Mucosa of descending colon (tissue), 3 donors: ENCODE measurements at places on chromosomes 7 and 10.

- no peak for DNase-seq
Measured at GRCh38 chr7:107951172-107951787, 51.7 kb downstream of the LAMB1 start.

DNA sequence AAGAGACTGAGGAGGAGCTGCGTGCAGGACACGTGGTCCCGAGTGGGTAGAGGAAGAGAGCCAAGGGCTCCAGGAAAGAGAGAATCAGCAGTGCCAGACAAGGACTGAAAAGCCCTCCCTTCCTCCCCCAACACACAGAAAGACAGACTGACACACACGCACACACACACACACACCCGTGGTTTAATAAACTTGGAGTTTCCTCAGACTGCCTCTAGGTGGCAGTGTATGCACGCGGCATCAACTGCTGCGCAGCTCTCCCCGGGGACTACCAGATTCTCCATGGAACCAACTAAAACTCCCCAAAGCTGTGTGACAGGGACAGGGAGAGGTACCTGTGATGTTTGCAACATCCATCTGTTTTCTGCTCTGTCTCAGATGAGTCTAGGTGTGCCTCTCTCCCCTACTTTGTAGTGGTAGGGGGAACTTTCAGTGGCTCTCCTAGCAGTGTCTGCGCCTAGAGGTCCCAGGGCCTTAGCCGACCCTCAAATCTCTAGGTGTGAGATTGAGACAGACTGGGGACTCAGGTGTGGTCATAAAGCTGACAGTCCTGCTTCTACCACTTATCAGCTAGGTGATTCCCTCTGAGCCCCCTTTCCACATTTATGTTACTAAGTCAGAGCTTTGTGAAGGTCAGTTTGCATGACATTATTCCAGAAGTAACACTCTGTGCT is 9.3 kb upstream of the TSPAN14 start:
- peak; percentile 68 for DNase-seq

DNA sequence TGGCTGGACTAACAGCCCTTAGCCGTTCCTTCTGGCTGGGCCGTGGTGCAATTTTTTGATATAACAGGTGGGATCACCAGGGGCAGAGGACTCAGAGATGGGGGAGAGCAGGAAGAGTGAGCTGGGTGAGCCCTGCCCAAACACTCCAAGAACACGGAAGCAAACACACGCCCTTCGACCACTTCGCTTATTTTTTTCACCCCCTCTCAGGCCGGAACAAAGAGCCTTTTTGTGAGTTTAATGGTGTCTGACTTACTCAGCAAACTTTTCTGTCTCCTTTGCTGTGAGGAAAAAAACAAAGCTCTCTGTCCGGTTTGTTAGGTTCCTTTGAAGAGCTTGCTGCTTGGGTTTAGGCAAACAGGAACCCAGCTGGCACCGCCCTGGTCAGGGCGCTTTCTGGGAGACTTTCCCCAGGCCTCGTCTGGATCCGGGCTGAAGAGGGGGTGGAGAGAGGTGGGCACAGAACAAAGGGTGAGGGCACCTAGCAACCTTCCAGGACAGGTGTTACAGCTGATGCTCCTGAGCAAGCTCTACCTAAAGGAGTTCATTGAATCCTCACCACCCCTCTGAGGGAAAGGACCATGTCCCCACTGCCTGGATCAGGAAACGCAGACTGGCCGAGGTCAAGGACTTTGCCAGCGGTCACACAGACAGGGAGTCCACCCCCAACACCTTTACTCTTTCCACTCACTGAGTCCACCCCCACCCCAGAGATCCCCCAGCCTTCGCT is 23.3 kb downstream of the CALML3 start:
- DNase-seq, result peak; percentile 67

DNA sequence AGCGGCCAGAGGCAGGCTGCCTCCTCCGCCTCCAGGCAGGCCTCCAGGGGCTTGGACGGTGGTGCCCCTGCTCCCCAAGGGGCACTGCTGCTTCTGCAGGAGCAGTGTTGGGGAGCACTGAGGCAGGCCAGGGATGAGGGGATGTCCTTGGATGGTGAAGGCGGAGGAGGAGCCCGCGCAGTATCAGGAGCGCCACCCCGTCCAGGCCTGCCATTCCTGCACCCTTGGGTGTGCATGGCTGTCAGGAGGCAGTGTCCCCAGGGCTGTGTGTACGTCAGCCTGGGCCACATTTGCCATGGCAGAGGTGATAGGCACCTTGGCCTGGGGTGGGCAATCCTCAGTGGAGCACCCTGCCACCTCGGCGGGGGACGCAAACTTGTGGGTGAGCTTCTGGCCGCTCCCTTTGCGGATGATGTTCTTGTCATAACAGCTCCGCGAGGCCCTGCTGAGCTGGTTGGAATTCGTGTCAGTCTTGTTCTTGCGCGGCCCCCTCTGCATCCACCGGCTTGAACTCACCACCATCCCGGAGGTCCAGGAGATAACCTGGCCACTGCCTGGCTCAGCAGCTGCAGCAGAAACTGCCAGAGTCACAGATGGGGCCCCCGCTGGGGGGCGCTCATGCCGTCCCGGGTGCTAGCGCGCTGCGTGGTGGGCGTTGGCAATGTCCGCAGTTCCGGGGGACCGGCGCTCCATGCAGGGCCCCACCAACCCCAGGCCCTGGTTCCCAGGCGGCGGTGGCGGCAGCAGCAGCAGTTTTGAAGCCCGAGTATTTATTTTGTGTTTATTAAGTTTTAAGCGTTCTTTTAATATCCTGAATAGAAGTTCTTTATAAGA is 182.3 kb upstream of the ADCY1 start:
- no peak for DNase-seq

GRCh38 chr10:133034092-133034491 is 53.6 kb upstream of the ADGRA1 start:
- DNase-seq, result no peak

DNA sequence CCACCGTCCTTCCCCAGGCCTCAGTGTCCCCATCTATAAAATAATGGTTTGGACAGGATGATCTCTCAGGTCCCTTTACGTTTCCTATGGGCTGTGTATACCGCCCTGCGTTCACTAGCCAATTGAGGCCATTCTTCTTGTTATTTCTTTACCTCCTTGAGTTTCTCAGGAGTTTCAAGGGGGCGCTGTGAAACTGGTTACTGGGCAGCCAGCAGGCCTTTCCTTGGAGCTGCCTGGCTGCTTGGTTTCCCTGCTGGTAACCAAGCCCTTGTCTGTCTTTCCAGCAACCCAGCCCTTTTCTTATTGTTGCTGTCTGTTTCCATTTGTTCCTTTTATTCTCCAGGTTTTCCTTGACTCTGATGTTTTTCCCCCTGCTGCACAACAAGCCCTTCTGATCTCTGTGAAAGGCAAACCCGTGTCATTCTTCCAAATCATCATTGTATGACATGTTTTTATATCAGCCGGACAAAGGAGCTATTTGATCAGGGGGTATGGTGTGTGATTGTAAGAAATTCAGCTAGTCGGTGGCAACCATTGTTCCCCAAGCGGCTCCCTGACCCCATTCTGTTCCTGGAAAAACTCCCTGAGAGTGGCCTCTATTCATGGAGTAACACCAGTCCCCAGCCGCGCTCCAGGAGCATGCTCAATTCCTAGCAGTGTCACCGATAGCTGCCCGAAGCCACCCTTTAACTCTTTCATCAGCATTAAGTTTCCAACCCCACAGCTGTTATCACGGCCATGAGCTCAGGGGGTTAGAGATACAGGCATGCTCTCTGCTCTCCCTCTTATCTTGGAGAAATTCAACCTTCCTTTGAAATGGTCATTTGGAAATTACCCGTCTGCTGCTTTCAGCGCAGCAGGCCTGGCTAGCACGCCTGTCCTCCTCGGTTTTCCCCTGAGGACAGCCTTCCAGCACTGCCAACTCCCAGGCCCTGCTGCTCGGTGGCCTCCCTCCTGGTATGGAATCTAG is 26.6 kb downstream of the FGF8 start:
- no peak for DNase-seq

DNA sequence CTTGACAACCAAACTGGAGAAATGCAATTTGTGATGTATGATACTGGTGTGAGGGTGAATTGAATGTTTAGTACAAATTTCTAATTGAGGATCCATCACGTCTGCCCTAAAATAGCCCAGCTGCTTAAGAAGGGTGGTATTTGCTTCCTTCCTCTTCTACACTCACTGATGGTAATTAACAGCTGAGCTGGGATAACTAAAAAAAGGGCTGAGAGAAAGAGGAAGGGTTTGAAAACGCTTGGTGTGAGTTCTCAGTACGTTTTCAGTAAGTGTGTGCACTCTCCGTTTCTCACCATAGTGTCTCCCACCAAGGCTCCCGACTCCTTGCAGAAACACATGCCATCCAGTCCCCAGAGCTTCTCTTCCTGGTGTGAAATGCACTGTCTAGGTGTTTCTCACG is 54.3 kb downstream of the MAP3K8 start:
- no peak for DNase-seq

DNA sequence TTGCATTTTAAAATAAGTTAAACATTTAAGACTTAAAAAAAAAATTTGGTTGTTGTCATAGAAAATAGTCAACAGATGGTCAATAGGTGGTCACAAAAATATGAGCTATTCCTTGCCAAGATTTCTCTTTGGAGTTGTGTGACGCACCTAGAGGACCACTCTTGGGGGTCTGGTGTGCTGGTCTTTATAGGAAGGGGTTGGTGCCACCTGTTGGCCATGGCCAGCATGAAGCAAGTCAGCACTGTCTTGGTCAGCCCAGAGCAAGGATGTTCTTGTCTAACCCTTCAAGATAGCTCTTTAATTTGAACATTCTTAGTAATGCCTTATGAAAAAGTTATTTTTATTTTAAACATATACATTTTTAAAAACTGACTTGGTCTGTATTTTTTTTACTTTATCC is 267.9 kb upstream of the CNTNAP2 start:
- no peak for DNase-seq

DNA sequence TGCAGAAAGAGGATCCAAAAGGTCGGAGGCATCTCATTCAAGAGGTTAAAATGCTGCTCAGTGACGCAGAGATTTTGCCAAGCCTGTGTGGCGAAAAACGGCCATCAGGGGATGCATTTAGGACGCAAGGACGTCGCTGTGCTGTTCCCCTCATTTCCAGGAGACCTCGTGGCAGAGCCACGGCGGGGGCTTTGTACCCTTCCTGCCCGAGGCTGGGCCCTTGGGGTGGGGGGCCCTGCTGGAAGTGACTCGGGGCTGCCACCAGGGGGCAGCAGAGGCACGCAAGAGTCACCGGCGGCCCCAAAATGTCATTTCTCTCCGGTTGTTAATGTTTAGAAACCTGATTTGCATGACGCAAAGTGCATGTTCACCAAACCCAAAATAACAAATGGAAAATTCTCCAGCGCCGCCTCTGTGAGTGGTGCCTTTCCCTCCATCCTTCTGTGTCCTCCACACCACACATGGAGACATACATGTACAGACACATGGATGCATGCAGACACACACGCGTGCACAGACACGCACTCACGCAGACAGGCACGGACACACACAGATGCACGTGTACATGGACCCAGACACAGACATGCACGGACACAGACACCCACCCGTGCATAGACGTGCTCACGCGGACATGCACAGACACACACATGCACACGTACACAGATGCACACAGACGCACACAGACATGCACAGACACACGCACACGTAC is 51.0 kb upstream of the NKX6-2 start:
- peak; percentile 28 for DNase-seq

DNA sequence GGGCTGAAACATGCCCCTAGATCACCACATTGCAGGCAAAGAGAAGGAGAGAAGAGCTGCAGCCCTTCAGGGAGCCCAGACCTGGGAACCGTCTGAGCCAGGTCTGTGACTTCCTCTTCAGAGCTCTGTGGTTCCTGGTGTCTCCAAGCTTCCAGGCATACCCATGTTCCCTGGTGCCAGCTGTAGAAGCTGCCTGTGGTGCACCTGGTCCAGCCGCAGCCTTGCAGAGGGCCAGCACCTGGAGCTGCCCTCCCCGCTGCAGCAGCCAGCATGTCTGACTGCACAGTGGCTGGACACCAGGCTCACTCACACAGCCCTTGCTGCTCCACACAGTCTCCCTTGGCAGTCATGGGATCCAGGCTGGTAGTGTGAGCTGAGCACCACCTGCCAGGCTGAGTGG is 33.6 kb downstream of the C7orf25 start:
- no peak for DNase-seq

DNA sequence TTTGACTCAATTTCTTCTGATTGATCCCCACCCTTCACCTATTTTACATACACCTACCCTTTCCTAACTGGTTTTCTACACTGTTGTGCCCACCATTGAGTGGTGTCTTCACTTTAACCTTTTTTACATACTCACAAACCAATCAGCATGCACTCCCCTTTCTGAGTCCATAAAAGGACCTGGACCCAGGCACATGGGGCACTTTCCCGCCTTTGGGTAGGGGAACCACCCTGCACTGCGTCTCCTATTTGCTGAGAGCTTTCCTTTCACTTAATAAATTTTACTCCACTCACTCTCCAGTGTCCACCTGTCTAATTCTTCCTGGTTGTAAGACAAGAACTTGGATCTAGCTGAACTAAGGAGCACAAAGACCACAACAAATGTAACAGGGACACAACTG is 33.8 kb downstream of the ANKMY2 start:
- DNase-seq, result no peak

DNA sequence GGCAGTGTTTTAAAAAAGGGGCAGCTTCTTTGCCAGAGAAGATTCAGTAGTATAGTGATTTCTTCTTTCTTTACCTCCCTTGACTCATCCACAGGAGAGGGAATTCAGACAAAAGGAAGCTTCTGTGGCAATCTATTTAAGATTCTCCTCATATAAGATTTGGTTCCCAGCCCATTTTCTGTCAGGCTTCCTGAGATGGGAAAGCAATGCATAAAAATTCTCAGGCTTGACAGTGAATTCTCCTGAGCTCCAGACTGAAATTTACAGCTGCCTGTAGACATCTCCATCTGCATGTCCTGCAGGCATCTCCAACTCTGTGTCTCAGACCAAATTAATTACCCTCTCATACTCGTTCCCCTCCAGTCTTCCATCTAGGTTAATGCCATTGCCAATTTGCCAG is 72.8 kb downstream of the TSPAN12 start:
- no peak for DNase-seq

DNA sequence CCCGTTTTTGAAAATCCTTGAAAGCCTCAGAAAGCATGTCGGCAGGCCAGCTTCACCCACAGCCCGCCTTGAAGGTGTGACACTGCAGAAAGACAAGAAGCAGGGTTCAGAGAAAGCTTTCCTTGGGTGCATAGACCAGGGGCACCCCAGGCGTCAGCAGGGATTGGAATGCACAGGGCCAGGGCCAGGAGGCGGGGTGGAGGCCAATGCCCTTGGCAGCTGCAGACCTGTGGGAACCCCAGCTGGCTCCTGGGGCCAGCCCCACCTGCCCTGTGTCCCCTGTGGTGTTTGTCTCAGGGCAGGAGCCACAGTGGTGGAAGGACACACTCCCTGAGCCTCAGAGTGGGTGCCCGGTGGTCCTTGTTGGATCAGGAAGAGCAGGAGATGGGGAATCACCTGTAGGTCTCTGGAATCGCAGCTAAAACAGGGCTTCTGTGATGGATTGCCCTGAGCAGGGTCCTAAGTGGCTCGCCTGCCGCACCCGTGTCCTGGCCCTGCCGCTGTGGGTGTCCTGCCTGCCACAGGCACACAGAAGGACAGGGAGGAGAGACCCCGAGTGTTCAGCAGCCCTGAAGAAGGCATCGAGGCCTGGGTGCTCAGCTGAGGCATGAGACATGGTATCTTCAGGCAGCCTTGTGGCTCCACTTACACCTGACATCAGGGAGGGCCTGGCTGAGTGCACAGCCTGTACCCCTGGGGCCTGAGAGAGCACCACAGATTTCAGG is 32.5 kb downstream of the ANXA8 start:
- no peak for DNase-seq
